ENCODE measurements at places on chromosomes 1 and 21. TPM values are rescaled to one million over a fixed set of nuclear protein-coding genes. Genes with fewer than 3 reads are reported as not detected.

The LMOD1 gene
- total RNA-seq, result 53.2 TPM

The TMEM201 gene
- 1.3 TPM for total RNA-seq

The CCDC17 gene
- 0.56 TPM for total RNA-seq

The MMP23B gene
- total RNA-seq, result 1.1 TPM

The NUDT4B gene
- total RNA-seq, result 19.9 TPM

The PROK1 gene
- total RNA-seq, result not detected

The COG2 gene
- total RNA-seq, result 17.8 TPM

The PEAR1 gene
- 2.0 TPM for total RNA-seq
